ENCODE measurements at places on chromosomes 4 and X. TPM values are rescaled to one million over a fixed set of nuclear protein-coding genes. Genes with fewer than 3 reads are reported as not detected.

GRCh38 chr4:183181081-183181480, 82.0 kb downstream of the WWC2 start:
- no peak for DNase-seq

The GLUD2 gene
- total RNA-seq: 4.0 TPM

- DNase-seq: peak; percentile 53
Observed at GRCh38 chr4:77599378-77599777, 6.2 kb upstream of the CXCL13 start.

DNA sequence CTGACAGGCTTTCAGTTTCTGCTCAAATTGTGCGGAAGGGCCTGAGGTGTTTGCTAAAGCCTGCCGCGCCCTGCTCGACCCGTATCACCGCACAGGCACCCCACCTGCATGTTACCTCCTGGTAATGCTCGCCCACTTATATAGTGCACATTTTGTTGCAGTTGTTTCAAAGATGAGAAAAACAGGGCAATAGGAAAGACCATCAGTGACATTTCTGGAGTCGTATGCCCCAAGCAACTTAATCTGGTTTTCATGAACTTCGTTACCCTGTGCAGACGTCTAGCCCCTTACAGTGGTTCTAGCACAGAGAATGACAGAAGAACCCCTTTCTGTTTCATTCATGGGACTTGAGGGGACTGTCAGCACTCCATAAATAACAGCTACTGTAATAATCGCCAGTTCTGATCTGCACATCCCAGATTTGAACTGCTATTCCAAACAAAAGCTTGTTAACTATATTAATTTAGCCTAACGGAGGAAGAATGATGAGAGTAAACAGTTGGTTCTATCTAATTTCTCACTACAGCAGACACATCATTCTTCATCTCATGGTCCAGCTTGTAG, 940 bp upstream of the DCTD start:
- no peak for DNase-seq

- no peak for DNase-seq
Observed at GRCh38 chr4:138591808-138592207, 349.7 kb upstream of the SLC7A11 start.

DNA sequence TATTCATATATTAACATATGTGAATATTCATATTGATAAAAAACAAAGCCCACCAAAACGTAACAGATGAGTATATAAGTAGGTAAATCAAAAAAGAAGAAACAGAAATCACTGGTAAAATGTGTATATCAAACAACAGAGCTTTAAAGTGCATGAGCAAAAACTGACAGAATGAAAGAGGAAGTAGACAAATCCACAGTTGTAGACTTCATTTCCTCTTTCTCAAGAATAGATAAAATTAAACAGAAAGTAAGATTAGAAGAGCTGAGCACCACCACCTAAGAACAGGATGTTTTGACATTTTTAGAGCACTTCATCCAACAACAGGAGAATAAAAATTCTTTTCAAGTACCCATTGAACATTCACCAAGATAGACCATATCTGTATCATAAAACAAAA, 64.6 kb downstream of the CNKSR2 start:
- DNase-seq: no peak

DNA sequence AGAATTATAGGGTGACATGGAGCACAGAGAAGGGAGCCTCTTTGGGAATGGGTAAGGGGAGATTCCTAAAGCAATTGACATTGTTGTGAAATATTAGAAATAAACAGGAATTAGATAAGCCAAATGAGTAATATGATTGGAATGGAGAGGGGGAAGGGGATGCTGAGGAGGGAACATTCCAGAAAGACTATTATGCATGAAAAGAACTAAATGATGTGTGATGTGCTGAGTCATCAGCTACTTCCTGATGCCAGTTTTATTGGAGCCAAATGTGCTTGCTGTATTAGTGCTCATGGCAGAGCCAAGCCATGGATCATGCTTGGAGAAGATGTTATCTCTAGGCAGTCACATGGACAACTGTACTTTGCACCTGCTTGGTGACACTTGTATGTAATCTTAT, 189.0 kb upstream of the HCCS start:
- no peak for DNase-seq

DNA sequence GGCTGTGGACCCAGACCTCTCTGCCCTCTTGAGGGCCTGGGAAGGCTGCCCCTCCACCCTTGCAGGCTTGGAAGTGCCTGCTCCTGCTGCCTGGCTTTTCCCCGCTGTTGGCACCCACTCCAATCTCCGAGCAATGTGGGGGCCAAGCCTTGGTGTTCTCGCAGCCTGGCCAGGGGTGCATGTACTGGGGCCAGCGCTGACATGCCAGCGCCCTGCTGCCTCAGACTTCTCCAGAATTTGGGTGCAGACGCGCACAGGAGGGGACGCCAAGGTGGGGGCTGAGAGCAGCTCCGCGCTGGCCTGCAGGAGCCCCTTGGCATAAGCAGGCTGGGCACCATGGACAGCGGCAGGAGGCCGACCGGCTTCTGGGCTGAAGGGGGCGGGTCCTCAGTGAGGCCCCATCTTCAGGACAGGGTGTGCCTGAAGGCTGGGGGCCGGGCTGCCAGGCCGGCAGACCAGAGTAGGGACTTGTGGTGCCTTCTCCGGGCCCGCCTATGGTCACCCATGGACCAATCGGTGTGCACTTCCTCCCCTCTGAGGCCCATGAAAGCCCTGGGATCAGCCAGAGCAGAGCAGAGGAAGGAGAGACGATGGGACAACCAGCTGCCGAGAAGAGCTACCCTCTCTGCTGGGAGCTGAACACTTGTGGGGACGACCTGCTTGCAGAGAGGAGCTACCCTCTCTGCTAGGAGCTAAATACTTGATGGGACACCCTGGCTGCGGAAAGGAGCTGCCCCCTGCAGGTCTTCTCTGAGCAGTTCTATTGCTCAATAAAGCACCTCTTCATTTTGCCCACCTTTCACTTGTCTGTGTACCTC, 118.3 kb downstream of the DNAAF6 start:
- peak; percentile 31 for DNase-seq

DNA sequence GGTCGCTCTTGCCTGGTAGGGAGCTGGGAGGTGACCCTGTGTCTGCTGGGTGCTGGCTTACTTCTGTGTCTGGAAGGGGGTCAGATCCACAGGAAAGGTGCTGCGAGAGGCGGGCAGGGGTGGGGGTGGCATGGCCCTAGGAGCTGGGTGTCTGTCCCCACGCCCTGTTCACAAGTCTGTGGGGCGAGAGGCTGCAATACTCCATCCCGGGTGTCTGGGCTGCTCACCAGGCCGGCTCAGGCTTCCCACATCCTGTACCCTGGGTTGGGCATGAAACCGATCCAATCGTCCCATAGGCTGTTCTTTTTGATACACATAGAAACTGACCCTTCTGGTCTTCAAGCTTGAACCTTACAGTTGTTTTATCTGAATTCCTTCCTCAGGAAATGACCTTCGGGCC, 993 bp upstream of the CTAG2 start:
- no peak for DNase-seq

DNA sequence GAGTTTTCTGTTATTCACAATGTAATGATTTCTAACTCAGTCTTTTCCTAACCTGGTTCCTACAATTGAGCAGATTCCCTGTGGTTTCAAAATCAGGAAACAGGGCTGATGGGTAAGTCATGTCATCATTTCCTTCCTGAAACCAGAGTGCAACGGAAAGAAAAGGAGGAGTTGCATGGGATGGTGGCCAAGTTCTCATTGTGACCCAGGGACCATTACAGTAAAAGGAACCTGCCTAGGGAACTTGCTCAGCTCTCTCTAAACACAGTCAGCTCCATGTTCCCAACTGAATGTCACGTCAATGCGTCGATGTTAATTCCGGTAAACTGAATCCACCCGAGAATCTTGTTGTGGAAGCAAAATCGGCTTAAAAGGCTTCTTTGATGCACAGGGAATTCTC, 51.2 kb downstream of the LGI2 start:
- DNase-seq: peak; percentile 73

- no peak for DNase-seq
Observed at GRCh38 chr4:149048451-149049143, 606.4 kb upstream of the NR3C2 start.

GRCh38 chr4:110878413-110878812, 255.5 kb upstream of the PITX2 start:
- no peak for DNase-seq

The TLR2 gene
- total RNA-seq: 15.8 TPM

GRCh38 chr4:169367826-169368225, 97.1 kb upstream of the SH3RF1 start:
- DNase-seq: no peak

The ALPK1 gene
- total RNA-seq: 14.8 TPM

The TLR3 gene
- total RNA-seq: 2.6 TPM

The GPR50 gene
- not detected for total RNA-seq

- DNase-seq: no peak
Observed at GRCh38 chr4:142909908-142910307, 63.8 kb upstream of the INPP4B start.

The ADH6 gene
- not detected for total RNA-seq

DNA sequence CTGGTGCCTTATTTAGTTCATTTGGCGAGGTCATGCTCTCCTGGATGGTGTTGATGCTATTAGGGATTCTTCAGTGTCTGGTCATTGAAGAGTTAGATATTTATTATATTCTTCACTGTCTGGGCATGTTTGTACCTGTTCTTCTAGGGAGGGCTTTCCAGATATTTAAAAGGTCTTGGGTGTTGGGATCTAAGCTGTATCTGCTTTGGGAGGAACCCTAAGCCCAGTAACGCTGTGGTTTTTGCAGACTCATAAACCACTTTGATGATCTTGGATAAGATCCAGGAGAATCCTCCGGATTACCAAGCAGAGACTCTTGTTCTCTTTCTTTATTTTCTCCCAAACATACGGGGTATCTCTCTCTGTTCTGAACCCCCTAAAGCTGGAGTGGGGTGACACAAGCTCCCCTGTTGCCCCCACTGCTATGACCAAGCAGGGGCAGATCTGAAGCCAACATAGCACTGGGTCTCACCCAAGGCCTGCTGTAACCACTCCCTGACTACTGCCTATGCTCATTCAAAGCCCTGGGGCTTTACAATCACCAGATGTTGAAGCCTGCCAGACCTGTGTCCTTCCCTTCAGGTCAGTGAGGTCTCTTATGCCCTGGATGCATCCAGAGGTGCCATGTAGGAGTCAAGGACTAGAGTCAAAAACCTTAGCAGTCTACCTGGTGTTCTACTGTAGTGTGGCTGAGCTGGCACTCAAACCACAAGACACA, 187.6 kb downstream of the GUCY2F start:
- no peak for DNase-seq

GRCh38 chr4:165838575-165838974, 34.5 kb upstream of the TLL1 start:
- DNase-seq: no peak

GRCh38 chrX:78769946-78770345, 22.4 kb downstream of the LPAR4 start:
- no peak for DNase-seq

The PRKX gene
- 11.2 TPM for total RNA-seq

The SLC38A5 gene
- total RNA-seq: 166 TPM

The DCAF8L2 gene
- not detected for total RNA-seq

The SERTM2 gene
- not detected for total RNA-seq

DNA sequence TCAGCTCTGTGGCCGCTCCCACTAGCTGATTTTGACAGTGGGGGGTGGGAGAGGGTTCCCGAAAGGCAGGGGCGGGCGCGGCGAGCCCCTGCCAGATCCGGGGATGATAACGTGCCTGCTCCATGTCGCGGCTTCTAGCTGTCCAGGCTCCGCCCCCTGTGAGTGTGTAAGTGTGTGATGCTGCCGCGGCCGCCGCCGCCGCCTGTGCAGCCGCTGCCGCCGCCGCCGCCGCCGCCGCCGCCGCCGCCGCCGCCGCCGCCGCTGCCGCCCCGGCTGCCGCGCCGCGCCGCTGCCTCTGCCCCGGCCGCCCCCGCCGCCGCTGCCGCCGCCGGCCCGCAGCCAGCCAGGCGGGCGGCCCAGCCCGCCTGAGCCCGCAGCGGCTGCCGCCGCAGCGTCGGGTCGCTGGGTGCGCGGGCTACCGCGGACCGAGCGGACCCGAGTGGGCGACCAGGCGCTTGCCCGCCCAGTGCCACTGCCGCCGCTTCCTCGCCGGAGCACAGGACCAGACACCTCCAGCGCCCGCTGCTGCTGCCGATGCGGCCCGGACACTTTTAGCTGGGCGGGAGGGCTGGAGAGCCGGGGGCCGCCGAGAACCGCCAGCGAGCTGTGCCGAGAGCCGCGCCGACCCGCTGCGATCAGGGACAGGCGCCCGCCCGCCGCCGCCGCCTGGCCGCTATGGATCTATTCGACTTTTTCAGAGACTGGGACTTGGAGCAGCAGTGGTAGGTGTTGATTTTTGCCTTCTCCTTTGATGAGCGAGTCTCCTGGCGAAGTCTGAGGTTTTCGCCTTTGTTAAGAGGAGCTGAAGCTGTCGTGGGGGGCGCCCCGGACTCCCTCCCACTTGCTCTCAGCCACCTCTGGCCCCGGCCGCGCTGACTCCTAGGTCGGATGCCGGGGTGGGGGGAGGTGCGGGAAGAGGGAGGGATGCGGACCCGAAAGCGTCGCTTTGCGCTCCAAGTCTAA, at the start of gene AFF2:
TSS of gene AFF2 (plus strand) at position 195 of the 963 bp plus-strand sequence. CDS start at position 676, 481 bp downstream.
- DNase-seq: peak; percentile 13

DNA sequence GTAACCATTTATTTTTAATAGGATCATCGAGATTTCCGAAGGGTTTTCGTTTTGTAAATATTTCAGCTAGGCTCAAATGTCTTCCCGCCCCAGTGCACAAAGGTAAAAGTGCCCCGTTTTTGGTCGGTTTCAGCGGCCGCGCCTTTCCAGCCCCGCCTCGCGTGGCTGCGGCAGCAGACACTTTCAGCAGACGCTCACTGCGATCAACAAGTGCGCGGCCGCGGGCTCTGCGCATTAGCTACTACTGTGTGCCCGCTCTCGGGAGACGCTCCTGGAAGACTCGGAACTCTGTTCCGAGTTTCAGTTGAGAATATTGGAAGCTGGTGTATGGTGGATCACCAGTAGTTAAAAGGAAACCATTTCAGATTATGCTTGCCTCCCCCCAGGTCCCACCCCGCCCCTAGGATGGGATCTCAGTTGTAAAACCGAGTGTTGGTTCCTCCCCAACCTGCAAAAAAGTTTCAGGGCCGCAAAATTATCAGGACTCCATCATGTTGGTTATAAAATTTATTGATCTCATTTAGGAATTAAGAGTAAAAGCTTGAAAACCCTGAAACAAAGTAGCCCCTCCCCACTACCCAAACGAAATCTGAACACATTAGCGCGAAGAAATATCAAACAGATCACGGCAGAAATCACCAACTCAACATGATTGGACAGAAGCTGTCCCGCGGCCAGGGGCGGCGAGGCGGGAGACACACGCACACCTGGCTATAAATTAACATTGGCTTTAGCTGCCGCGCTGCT, 2.2 kb downstream of the SOX3 start:
- DNase-seq: no peak

- DNase-seq: peak; percentile 41
Observed at GRCh38 chrX:134520860-134521390, 61.0 kb downstream of the HPRT1 start.

GRCh38 chr4:35250761-35251160, 993.6 kb downstream of the ARAP2 start:
- no peak for DNase-seq

GRCh38 chr4:127249767-127250108, 383.0 kb upstream of the INTU start:
- no peak for DNase-seq

GRCh38 chr4:44996276-44996845, 270.0 kb upstream of the GNPDA2 start:
- no peak for DNase-seq

GRCh38 chr4:52112411-52112810, 61.3 kb downstream of the SPATA18 start:
- DNase-seq: no peak

The GPRASP1 gene
- total RNA-seq: 9.1 TPM

GRCh38 chr4:74536557-74536956, 91.6 kb downstream of the AREG start:
- DNase-seq: no peak

GRCh38 chr4:3408793-3409330, 32.9 kb upstream of the HGFAC start:
- no peak for DNase-seq

The ZMAT1 gene
- 12.5 TPM for total RNA-seq

- DNase-seq: no peak
Observed at GRCh38 chrX:155435744-155436112, 22.7 kb downstream of the F8A3 start.

Data from body of pancreas (tissue), 4 donors.